ENCODE measurements at places on chromosomes 16 and 17.

DNA sequence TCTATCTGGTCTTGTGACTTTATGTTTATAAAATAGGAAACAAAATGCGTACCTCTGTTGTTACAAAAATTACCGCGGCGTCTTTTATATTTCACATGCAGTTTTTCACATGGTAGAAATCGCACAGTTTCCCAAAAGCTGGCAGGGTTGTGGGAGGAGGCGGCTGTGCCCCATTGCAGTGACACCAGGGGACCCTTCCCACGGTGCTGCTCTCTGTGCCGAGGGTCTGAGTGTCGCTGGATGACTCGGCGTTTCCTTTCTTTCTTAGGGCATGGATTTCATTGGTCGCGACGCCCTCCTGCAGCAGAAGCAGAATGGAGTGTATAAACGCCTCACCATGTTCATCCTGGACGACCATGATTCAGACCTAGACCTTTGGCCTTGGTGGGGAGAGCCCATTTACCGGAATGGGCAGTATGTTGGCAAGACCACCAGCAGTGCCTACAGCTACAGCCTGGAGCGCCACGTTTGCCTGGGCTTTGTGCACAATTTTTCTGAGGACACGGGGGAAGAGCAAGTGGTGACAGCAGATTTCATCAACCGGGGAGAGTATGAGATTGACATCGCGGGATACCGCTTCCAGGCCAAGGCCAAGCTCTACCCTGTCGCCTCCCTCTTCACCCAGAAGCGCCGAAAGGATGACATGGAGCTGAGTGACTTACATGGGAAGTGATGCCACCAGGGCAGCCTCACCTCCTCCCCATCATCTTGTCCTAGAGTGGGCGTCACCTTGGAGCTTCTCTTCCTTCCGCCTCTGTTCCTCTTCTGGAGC is 17.2 kb upstream of the CLEC18C start:
- DNase-seq = no peak

DNA sequence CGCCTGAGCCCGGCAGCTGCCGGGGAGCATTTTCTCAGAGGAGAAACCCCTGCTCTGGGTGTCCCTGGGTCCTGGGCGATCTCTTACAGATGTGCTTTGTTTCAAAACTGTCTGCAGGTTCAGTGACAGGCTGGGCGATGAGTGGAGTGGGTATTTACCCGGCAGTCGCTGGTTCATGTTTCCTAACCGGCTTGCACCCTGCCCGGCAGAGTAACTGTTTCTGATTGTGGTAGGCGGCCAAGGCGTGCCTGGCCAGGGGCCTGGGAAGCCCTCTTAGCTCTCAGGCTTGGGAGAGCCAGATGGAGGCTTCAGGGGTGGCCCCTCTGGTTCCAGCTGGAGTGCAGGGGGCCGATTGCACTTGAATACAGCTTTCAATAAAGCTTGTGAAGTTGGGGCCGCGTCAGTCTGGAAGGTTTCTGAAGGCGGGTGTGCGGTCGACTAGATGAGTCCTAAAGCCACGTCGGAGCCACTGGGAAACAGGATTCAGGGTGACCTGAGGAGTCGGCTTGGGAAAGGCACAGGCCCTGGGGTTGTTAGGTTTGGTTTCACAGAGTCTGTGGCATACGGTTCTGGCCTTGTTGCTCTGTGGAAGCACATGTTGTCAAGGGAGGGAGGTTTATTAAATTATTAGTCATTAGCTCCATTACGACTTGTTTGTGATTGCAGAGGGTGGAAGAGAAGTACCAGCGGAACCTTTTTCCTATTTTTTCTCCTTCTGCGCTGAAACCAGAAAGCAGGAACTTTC is 1.4 kb downstream of the BAIAP2 start:
- no peak for DNase-seq

DNA sequence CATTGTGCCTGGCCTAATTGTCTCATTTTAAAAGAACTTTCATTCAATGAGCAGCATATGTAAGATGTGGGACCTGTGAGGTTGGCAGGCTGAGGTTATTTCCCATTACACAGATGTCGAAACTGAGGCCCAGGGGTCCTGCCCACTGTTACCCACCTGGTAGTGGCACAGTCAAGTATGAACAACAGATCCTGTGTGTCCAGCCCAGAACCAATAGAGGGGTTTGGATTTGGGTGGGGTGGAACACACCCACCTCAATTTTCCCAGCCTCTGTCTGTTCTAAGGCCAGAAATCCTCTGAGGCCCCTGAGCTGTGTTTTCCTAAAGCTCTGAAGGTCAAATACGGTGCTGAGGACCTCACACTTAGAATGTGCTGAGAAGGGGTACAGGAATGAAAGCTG is 179.5 kb downstream of the XYLT1 start:
- no peak for DNase-seq

DNA sequence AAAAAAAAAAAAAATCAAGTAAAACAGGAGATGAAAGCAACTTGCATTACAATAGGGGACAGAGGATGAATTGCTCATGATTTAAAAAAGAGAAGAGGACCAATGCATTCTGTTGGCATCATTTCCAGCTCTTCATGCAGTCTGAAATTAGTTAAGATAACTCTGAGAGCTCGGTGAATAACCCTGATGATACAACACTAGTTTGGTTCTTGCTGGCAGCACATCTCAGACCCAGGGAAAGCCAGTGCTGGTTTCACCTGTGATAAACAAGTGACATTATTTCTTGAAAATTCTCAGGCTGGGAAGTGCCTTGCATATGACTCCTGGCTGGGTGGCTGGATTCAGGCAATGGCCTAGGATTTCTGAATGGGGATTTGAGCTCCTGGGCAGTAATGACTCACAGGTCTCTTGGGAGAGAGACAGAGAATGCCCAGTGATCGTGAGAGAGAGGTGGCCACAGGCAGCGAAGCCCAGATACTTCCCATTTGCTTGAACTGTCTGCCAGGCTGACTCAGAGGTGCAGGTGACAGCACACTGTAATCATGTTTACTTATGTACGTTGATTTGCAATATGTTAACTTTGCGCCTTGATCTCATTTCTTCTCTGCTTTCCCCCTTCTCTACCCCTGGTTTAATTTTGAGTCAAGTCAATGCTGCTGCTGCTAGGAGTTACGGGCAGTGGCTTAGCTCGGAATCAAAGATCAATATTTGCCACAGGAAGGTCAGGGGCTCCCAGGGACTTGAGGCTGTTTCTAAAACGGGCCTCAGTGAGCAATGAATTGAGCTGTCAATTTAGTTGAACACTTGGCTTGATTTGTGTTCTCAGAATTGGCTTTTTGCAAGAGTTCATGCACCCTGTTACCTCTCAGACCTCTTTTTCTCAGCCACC is 27.1 kb downstream of the ARSG start:
- DNase-seq = no peak

GRCh38 chr16:27318392-27319256 is 4.8 kb downstream of the IL4R start:
- no peak for DNase-seq

DNA sequence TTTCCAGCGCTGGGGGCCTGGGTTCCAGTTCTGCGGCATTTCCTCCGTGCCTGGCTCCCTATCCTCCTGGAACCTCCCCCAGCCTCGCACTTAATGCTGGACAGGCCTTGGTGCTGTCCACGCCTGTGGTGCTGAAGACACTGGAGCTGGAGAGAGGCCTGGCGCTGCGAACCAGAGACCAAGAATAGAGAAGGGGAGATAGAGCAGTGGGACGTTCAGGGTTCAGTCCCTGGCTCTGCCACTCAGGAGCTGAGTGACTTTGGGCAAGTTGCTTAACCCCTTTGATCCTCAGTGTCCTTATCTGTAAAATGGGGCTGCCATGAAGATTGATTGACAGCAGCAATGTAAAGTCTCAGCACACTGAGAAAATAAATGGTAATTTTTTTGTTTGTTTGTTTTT is 11.9 kb downstream of the SBK1 start:
- no peak for DNase-seq

DNA sequence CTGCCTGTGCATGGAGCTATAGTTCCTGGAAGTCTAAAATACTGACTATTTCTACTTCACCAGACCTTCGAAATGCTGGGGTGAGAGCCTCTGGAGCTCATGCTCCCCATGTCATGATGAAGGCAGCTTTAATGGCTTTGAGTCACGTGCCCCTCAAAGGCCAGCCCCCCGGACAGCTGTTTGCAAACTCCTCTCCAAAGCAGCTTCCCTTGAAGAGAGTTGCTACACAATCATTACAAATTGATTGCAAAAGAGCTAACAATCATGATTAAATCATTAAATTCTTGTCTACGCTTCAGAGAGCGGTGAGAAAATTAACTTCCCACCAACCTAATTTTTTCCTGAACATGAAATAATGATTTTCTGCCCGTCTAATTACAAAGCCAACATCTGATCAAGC is 134.8 kb upstream of the IRX6 start:
- DNase-seq = no peak

- no peak for DNase-seq
Observed at GRCh38 chr16:27232061-27232900, 29.0 kb downstream of the KDM8 start.

DNA sequence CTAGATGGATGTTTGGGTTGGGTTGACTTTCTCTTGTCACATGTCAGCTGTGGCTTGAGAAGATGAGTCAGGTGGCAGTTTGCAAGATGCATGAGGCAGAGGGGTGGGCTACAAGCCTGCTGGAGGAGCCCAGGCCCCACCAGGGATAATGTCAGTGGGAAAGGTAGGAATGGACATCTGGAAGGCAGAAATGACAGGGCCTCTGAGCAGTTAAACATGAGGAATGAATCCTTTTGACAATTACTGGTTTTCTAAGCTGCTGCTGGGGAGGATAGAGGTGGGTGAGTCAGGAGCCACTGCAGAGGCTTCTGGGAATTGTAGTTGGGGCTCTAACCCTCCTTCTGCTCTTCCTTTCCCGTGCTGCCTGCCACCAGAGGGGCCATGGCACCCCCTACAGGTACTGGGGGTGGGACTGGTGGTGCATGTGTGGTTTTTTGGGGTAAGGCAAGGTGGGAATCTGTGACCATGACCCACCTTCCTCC is 15.7 kb downstream of the SLC52A1 start:
- DNase-seq = no peak

- DNase-seq = no peak
Observed at GRCh38 chr17:22694362-22695227, 1002.3 kb downstream of the KCNJ18 start.

- no peak for DNase-seq
Observed at GRCh38 chr16:51436742-51437141, 285.7 kb upstream of the SALL1 start.

DNA sequence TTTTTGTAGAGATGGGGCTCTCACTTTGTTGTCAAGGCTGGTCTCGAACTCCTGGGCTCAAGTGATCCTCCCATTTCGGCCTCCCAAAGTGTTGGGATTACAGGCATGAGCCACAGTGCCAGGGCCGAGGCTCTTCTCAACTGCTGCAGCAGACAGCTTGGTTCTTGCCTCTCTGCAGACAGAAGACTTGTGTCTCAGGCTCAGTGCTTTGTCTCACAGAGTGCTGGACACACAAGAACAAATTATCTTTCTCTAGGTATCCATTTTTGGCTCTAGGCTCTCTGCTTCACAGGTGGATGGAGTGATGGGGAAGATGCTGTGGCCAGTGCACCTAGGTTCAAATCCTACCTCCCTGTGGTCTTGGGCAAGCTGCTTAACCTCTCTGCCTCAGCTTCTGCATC is 80.8 kb upstream of the RNU2-1 start:
- DNase-seq = no peak

- no peak for DNase-seq
Observed at GRCh38 chr17:72145962-72146361, 25.1 kb downstream of the SOX9 start.

- DNase-seq = no peak
Observed at GRCh38 chr17:45409659-45410076, 23.0 kb downstream of the ARHGAP27 start.

DNA sequence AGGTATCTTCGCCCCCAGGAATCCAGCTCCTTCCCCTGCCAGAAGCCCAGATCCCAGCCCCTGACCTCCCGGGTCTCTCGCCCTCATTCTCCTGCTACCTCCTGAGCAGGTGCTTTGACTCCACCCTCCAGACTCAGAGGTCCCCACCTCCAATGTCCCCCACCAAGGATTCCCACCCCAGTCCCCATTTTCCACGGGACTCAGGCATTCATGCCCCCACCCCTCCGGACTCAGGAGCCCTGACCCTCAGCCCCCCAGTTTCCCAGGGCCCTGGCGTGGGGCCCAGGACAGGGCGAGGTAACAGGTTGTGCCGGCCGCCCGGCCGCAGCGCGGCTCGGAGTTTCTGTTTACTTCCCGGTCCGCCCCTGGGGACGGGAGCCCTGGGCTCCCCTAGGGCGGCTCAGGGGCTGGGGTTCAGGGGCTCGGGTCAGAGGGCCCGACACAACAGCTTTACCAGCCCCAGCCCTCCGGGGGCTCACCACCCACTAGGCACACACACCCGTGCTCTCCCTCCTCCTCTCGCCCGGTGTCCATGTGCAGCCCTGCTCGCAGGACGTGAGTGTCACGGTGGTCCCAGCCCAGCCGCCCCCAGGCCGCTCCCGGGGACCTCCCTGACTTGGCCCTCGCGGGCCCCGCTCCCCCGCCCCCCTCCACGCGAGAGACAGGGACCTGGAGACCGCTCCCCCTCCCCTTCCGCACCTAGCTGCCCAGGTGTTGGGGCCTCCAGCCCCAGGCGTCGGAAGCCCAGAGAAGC is 595 bp downstream of the BICDL2 start:
- DNase-seq = no peak

GRCh38 chr17:8749616-8750015 is 5.0 kb upstream of the CCDC42 start:
- DNase-seq = no peak

DNA sequence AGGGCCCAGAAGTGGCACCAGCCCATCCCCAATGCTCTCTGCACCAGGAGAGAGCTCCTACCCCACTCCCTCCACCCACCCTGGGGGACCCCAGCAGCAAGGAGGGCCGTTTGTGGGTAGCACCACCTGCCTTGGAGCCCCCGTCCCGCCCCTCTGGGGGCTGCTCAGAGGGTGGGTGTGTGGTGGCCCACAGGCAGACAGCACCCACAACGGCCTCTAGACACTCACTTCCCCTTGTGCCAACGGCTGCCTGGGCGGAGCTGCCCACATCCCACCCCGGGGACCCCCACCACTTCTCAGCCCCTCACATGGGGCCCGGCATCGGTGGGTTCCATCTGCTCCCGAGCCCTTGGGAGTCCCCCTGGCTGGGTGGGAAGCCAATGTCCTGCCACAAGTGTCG is 33.3 kb downstream of the BAHCC1 start:
- no peak for DNase-seq

- no peak for DNase-seq
Observed at GRCh38 chr17:17831208-17832031, 5.4 kb downstream of the SREBF1 start.

DNA sequence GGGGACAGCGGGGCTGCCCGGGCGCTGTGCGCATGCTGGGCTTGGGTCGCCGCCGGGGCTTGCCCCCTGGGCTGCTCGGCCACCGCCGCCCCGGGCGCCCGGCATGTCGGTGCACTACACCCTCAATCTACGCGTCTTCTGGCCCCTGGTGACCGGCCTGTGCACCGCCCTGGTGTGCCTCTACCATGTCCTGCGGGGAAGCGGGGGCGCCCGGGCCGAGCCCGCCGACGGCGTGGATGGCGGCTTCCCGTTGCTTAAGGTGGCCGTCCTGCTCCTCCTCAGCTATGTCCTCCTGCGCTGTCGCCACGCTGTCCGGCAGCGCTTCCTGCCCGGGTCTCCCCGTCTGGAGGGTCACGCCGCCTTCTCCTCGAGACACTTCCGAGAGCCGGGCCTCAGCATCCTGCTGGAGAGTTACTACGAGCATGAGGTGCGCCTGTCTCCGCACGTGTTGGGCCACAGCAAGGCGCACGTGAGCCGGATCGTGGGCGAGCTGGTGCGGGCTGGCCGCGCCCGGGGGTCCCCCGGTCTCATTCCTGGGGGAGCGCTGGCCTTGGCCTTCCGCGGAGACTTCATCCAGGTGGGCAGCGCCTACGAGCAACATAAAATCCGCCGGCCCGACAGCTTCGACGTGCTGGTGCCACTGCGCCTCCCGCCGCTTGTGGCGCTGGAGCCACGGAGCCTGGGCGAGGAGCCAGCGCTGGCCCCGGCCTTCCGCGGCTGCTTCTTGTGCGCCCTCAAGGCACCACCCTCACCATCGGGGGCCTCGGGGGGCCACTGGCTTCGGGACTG is 789 bp downstream of the ITPRIPL2 start:
- no peak for DNase-seq
